CD4-positive, alpha-beta T cell treated with Interleukin-2 at 100 ng/mL for 4 hours (primary cell): ENCODE measurements at places on chromosomes 1 and 21.

DNA sequence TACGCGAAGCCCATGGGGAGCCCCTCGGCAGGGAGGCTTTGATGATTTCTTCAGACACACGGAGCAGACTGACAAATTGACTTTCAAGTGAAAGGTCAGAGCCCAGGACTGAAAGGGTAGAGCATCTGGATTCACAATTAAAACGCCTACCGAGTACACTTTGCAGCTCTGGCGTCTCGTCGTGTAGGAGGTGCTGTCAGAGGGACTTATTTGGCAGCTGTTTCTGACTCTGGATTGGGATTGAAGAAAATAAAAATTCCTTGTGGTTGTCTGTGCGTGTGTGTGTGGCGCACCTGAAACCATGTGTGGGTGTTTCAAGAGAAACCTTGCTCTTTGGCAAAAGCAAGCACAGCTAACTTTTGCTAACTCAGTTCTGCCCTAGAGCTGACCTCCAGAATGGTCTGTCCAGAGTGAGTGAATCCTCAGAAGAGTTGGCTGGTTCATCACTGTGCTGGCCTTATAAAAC, 348.7 kb downstream of the HLX start:
- no peak for DNase-seq

- DNase-seq = no peak
These were observed 67.6 kb downstream of the RGS13 start for GRCh38 chr1:192703283-192704206.

GRCh38 chr1:192951691-192952460, 107.3 kb downstream of the UCHL5 start:
- no peak for DNase-seq

DNA sequence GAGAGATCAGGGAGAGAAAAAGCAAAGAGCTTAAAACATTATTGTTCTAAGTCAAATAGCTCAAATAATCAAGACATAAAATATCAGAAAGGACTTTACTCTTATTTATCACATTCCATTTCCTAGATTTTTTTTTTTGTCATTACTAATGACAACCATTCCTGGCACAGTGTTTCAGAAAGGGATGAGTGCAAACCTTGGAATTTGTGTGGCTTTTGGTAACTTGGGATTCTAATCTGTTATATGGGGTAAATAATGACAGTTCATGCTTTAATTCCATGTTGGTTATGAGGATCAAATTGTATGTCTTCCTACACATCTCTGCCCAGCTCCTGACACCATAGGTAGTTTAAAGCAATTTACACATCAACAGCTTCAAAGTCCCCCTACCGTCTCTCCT, 358.4 kb upstream of the ADGRL4 start:
- no peak for DNase-seq

DNA sequence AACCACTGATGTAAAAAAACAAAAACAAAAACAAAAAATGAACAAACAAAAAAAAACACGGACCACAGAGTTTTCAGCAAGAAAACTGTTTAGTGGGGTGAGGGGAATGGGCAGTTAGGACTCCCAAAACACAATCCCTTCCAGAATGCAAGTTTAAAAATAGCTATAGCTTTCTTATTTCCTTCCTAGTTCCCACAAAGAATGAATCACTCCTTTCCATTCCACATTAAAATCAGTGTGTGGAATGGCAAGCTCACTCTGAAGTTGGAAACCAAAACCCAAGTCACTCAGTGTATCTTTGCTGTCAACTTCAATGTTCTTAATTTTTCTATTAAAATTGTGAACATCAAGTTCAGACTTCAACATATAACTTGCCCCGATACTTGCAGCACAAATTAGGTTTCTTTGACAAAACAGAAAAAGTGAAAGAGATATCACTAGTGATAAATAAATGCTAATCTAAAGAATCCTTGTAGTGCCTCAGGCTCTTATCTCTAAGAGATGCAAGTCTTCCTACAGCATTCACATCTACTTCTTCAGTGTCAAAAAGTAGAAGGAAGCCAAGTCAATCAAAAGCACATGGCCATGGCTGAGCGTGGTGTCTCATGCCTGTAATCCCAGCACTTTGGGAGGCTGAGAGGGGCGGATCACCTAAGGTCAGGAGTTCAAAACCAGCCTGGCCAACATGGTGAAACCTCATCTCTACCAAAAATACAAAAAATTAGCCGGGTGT, 45.5 kb downstream of the TOR3A start:
- no peak for DNase-seq

DNA sequence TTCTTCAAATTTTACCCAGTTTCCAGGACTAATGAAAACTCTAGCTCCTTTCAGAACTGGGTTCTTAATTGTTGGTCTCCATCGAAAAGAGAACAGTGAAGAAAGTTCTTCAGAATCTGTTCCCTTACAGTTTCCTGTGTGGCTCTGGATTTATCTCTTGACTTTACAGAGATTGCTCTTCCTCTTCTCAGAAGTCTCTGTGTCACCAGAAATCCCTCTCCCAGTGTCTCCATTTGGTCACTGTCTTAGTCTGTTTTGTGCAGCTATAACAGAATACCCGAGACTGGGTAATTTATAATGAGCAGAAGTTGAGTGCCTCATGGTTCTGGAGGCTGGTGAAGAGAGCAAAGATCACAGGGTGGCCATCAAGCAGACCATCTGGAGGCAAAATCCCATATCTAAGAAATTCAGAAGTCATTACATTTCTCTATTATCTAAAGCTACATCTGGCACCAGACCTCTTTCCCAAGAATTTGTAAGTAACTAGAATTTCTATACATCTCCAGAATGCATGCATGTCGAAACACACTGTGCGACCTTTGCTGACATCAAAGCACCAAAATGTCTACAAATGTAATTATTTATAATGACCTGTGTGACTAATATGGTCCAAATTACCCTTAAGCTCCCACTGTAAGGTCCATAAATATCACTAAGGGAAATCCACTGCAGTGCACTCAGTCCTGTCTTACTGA, 65.4 kb upstream of the KRTAP19-8 start:
- no peak for DNase-seq

GRCh38 chr1:55970526-55971110, 608.7 kb downstream of the PLPP3 start:
- no peak for DNase-seq

DNA sequence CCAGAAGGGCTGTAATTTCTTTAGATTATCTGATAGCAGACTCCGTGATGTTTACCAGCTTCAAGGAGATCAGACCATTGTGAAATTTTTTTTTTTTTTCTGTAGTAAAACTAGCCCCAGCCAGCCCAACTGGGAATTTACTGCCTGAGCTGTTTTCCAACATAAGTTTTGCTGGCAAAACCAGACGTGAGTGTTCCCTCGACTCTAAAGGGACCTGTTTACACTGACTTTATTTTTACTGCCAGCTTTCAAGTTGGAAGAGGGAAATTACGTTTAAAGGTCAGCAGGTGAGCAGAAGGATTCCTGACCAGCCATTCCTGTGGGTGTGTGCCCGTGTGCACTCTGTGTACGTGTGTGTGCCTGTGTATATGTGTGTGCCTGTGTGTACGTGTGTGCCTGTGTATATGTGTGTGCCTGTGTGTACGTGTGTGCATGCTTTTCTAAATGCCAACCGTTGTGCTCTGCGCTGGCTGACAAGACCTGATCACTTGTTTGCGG, 374 bp downstream of the MAB21L3 start:
- no peak for DNase-seq

GRCh38 chr1:178781533-178782330, 56.7 kb downstream of the RALGPS2 start:
- DNase-seq = no peak

GRCh38 chr1:112061901-112062320, 72.4 kb upstream of the KCND3 start:
- no peak for DNase-seq

DNA sequence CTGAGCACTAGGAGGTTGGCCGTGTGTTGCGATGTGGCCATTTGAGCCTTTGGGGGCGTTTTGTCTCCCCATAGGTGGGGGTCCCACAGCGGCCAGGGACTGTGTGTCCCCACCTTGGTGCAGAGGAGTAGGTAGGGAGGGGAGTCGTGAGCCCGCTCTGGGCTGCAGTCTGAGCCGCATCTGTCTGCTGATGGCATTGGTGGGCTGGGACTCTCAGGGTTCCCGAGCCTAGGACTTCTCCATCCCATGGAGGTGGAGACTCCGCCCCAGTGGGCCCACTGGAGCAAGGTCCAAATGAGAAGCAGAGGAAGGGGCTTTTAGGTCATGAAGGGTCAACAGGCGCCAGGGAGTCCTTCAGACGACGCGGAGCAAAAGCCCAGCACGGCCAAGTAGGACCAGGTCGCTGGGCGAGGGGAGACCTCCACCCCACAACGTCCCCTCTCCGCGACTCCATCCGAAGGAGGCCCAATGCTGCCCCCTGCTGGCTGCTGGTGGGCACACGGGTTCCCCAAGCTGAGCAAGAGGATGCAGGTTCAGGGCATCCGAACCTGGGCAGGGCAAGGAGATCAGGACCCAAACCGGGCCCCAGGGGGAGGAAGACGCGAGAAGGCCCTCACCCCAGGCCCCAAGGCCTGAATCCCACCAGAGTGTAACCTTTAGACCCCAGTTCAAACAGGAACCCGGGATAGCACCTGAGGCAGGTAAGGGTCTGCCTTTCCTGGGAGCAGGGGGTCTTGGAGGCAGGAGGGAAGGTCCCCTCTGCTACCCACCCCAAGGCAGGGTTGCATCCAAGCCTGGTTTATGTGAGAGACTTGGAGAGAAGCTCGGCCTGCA, 14.9 kb downstream of the TTC34 start:
- peak; percentile 69 for DNase-seq

DNA sequence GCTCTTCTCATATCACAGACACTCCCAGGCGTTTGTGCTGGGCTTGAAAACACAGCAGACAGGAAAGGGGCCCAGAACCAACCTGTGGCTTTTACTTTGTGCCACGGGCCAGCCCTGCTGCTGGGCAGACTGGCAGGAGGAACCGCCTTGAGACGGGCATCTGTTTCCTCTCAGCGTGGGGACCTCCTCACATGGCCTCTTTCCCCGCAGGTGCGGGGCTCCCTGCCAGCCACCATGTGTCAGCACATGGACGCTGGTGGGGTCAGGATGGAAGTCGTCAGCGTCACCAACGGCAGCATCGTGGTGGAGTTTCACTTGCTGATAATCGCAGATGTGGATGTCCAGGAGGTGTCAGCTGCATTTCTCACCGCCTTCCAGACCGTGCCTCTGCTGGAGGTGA, 47.8 kb downstream of the UMODL1 start:
- no peak for DNase-seq

GRCh38 chr1:54763816-54764132, 549 bp downstream of the PARS2 start:
- DNase-seq = no peak

- no peak for DNase-seq
These were observed 3.5 kb downstream of the NAV1 start for GRCh38 chr1:201542309-201543035.

DNA sequence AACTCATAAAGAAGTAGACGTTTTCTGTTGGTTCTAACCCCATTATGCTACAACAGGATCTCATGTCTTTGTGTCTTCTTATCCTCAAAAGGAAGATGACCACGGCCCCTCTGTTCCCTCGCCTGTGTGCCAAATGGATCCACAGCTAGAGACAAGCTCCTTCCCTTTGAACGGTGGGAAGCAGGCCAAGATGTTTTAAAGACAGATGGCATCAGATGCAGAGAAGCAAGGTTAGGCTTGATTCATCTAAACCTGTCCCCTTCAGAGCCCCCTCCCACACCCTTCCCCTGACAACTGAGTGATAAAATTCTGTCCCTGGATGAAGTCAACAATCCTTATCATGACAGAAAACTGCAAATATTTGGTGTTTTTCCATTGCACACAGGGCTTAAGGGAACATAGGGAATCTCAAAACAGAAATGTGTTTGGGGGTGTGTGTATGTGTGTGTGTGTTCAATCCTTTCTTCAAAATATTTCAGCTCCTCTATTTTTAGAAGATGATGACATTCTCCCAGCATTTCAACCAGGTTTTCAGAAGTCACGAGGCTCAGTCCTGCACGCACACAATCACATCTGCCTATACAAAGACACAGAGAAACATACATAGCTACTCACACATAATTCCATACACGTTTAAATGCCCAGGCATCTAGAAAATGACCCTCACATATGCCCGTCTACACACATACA, 27.8 kb upstream of the FMOD start:
- DNase-seq = no peak
